Activated T-cell treated with anti-CD3 and anti-CD28 coated beads, Interleukin-2, amount 50 U/mL, for 72 hours (primary cell): ENCODE measurements at places on chromosomes 1 and 21. TPM values are rescaled to one million over a fixed set of nuclear protein-coding genes. Genes with fewer than 3 reads are reported as not detected.
A peak's percentile ranks its signal among the peaks of the same experiment; 100 is the strongest.

GRCh38 chr21:32457360-32457840, 44.9 kb downstream of the EVA1C start:
- DNase-seq, result no peak
- peaks cover 5% of the 10 kb centered on the region for H3K36me3 ChIP-seq
- H3K27ac ChIP-seq, result no peak overlapping the region
- no peak overlapping the region for H3K4me3 ChIP-seq

GRCh38 chr1:151193856-151194255, 3.9 kb upstream of the VPS72 start:
- H3K4me3 ChIP-seq, result no peak overlapping the region
- H3K27me3 ChIP-seq, result no peaks in the 10 kb centered on the region
- H3K36me3 ChIP-seq, result peaks cover 14% of the 10 kb centered on the region
- no peak for DNase-seq
- no peak overlapping the region for H3K27ac ChIP-seq
- peaks cover 35% of the 10 kb centered on the region for H3K4me1 ChIP-seq

GRCh38 chr1:117001254-117001927, at the start of gene CD101:
Gene CD101 (plus strand): TSS chr1:117001760. CDS start chr1:117001818, 58 bp downstream.
- peaks cover 5% of the 10 kb centered on the region for H3K36me3 ChIP-seq
- no peaks in the 10 kb centered on the region for H3K27me3 ChIP-seq
- peak within 1 kb of the TSS; percentile 74 for H3K27ac ChIP-seq
- peak within 1 kb of the TSS; percentile 46 for H3K4me3 ChIP-seq
- DNase-seq, result peak; percentile 61
- H3K4me1 ChIP-seq, result peaks cover 53% of the 10 kb centered on the region

GRCh38 chr21:15486460-15487195, 243.2 kb upstream of the USP25 start:
- DNase-seq, result no peak
- H3K4me1 ChIP-seq, result peaks cover 8% of the 10 kb centered on the region
- H3K27ac ChIP-seq, result no peak overlapping the region
- no peaks in the 10 kb centered on the region for H3K36me3 ChIP-seq

GRCh38 chr1:17086751-17087150, 32.5 kb downstream of the PADI2 start:
- H3K4me1 ChIP-seq, result no peaks in the 10 kb centered on the region
- H3K4me3 ChIP-seq, result no peak overlapping the region

DNA sequence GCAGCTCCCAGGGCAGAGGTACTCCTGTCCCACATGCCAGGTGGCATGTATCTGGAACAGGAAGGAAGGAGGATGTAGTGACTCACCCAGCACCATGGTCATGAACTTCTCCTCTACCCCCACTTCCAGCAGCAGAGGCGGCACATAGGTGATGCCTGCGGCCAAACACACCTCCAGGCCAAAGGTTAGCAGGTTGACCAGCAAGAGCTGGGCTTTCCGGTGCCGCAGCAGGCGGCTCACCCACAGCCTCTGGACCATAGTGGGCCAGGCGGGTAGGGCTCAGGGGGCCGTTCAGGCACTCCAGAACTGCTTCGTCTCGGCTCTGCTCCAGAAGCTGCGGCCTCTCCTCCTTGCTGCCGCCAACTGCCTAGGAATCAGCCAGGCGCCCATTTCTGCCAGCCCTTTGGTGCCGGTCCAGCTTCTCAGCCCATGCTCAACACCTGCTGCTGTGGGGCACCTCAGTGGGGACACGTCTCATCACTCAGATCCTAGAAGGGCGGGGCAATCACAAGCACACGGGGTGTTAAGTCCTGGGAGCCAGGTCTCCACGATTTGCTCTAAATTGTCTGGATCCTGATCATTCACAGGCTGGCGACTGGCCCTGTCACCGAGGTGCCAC, 15.8 kb downstream of the SLC45A3 start:
- peaks cover 9% of the 10 kb centered on the region for H3K27me3 ChIP-seq
- peaks cover 6% of the 10 kb centered on the region for H3K4me1 ChIP-seq

DNA sequence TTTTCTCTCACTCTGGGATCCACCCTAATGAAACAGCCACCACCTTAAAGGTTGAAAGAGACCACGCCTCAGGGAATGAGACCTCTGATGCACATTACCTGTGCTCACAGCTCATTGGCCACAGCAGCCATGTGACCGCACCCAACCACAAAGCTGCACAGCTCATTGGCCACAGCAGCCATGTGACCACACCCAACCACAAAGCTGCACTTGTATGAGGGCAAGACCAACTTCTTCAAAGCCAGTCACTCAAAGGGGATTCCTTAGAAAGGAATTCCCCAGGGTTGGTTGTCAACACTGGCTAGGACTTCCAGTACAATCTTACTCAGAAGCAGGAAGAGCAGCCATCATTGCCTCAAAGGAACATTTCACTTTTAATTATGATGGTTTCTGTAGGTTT, 43.6 kb upstream of the PDE9A start:
- DNase-seq, result peak; percentile 66
- no peak overlapping the region for H3K4me3 ChIP-seq
- H3K4me1 ChIP-seq, result peaks cover 24% of the 10 kb centered on the region
- H3K27ac ChIP-seq, result no peak overlapping the region
- peaks cover 5% of the 10 kb centered on the region for H3K36me3 ChIP-seq
- H3K27me3 ChIP-seq, result no peaks in the 10 kb centered on the region

DNA sequence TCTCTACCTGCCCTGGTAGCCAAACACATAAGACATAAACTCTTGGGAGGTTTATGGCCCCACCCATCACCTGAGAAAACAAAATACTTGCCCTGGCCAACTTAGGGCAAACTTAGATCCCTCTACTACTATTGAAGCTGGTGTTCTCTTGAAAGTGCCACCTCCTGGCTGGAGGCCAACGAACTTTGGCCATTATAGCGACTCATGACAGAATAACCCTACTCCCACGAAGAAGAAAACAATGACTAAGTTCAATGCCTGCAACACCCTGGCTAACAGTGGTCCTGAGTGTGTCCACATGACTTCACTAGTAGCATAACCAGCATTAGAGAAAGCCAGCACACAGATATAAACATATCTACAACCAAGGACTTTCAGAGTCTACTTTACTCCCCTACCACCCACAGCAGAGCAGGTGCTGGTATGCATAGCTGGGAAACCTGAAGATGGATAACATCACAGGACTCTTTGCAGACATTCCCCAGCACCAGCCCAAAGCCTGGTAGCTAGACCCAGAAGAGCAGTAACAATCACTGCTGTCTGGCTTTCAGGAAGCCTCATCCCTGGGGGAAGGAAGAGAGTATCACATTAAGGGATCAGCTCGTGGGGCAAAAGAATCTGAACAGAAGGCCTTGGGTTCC, 81.0 kb downstream of the SLC30A10 start:
- H3K4me3 ChIP-seq, result no peak overlapping the region
- no peaks in the 10 kb centered on the region for H3K4me1 ChIP-seq
- H3K27me3 ChIP-seq, result no peaks in the 10 kb centered on the region

DNA sequence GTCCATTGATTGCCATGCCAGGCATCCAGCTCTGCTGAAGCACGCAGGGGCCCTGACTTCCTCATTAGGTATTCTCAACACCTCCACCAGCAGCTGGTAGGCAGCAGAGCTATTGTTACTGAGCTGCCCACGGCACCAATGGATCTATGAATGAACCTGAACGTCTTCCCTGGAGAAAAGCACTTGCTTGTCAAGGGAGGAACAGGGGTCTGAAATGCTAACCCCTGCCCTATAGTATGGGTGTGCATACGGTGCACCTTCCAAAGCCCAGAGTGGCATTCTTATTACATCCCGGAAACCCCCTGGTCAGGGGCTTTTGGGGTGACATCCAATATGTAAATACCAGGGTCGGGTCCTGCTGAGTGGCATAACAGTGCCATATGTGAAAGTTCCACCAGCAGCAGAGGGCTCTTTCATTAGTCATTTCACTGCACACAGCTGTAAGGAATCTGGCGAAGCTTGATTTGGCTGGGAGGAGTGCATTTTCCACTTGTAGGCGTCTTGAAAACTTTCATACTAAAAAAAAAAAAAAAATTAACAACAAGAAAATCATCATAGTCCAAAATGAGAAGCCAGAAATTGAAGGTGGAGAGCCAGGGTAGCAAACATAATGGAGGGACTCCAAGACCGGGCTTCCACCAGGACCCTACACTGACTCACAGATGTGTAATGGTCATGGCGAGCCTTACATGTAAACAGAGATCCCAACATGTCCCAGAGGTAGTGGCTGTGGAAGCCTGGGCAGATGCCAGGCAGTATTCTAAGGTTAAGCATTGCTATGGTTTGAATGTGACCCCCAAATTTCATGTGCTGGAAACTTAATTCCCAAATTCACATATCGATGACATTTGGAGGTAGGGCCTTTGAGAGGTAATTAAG, 58.8 kb upstream of the PRDX6 start:
- no peaks in the 10 kb centered on the region for H3K27me3 ChIP-seq
- H3K27ac ChIP-seq, result no peak overlapping the region
- peak; percentile 10 for DNase-seq
- H3K4me1 ChIP-seq, result peaks cover 29% of the 10 kb centered on the region
- H3K4me3 ChIP-seq, result no peak overlapping the region

DMRTB1 gene
- not detected for total RNA-seq

SLC45A3 gene
- 0.70 TPM for total RNA-seq

AMIGO1 gene
- total RNA-seq, result 2.6 TPM

RNF186 gene
- not detected for total RNA-seq

OTUD3 gene
- total RNA-seq, result 10.6 TPM
